Cerebellar nuclear complex (tissue), 1 donor: ENCODE measurements at places on chromosomes 6 and 20.

GRCh38 chr20:48190757-48191156 is 405.5 kb upstream of the SULF2 start:
- no peak for DNase-seq

DNA sequence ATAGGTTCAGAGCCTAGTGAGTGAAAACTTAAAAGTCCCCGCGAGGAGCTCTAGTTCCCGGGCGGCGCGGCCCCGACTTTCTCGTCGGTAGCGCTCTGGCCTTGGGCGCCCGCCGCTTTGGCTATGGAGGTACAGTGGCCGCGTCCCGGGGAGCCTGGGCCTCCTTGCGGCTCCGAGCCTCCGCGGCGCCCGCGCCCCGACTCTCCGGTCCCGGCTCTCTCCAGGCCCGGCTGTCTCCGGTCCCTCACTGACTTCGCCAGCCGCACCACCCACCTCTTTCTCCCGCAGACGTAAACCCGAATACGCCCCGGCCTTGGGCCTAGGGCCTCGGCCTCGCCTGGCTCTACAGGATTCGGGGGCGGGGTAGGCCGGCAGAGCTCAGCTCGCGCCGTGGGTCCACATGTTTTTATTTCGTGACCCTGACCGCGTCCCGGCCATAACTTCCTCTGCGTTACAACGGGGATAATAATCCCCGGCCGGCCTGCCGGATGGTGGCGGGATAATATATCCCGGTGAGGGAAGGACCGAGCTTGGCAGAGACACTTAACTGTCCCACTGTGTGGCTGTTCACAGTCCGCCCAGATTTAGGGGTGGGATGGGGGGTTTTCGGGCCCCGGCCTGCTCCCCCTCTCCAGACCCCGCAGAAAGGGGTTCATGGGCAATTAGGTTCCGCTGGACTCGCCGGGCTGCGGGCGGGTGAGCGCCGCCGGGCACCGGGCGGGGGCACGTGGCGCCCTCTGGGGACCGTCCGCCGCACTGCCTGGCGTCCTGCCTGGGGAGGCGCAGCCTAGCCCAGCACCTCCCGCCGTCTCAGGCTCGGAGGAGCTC is 10.0 kb upstream of the TBX18 start:
- no peak for DNase-seq

DNA sequence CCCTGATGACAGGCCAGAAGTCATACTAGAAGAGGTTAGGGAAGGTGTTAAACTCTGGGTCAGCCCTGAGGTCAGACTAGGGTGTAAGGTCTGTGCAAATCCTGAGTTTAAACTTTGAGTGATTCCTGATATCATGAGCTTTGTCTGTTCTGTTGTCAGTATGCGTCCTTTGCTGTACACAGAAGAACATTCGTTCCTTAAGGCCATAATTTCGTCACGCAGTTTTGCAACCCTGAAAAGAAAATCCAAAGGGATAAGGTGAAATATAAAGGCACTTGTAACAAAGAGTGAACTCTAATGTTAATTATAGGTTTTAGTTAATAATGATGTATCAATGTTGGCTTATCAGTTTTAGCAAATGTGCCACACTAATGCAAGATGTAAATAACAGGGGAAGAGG is 2.3 kb downstream of the DST start:
- no peak for DNase-seq

GRCh38 chr20:38165089-38165965 is at the start of gene TGM2:
TGM2 (minus strand) TSS chr20:38165270; CDS start chr20:38165198, 72 bp downstream.
- DNase-seq, result no peak

GRCh38 chr20:46635514-46636136 is 15.6 kb downstream of the SLC13A3 start:
- no peak for DNase-seq

- DNase-seq, result no peak
These were observed 391.9 kb downstream of the CD109 start for GRCh38 chr6:74087899-74088298.

- DNase-seq, result no peak
These were observed 201.6 kb upstream of the CDH4 start for GRCh38 chr20:61050336-61050890.

DNA sequence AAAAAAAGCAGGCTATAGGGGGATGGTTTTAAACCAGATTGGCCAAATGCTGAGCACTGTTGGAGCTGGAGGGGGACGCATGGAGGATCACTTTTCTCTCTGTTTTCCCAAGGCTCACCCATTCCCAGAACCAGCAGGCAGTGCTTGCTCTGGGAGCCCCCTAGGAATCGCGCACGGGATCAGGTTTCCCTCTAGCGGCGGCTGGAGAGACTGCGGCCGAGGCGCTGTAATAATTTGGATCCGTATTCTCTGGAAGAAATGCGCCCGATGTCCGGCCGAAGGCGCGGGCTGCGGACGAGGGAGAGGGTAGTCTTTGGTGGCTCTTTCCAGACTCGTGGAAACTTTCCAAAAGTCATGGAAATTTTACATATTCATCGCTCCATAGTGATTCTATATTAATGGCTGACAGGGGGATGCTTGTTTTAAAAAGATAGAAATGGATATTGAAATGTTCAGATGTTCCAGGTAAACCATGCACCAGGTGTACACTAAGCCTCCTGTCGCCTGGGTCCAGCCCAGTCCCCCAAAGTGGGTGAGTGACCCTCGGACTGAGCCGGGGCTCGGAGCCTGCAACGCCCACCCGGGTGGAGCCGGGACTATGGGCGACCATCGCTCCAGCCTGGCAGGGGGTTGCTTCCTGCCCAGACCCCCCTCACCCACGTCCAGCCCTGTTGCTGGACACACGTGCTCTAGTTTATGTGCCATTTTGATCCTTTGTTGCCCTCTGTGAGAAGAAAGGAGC is 78.7 kb upstream of the PHACTR3 start:
- no peak for DNase-seq

- no peak for DNase-seq
These were observed 580.0 kb downstream of the QKI start for GRCh38 chr6:163994566-163994965.

DNA sequence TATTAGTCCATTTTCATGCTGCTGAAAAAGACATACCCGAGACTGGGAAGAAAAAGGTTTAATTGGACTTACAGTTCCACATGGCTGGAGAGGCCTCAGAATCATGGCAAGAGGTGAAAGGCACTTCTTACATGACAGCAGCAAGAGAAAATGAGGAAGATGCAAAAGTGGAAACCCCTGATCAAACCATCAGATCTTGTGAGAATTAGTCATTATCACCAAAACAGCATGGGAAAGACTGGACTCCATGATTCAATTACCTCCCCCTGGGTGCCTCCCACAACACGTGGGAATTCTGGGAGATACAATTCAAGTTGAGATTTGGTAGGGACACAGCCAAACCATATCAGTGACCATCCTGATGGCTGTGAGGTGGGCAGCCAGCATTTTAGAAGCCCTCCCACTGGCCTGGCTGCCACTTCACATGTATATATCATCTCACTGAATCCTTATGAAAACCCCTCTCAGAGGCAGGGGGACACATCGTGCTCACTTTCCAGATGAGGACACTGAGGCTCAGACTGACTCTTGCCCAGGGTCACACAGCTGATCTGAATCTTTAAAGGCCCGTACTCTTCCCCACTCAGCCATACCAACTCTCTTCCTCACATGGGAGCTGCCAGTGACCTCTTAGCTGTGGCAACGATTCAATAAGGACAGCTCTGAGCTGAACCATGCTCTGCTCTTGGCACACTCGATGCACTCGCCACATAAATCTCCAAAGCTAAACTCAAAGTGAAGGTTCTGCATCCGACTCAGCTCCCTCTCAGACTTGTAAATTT is 25.7 kb downstream of the BMP7 start:
- DNase-seq, result no peak

DNA sequence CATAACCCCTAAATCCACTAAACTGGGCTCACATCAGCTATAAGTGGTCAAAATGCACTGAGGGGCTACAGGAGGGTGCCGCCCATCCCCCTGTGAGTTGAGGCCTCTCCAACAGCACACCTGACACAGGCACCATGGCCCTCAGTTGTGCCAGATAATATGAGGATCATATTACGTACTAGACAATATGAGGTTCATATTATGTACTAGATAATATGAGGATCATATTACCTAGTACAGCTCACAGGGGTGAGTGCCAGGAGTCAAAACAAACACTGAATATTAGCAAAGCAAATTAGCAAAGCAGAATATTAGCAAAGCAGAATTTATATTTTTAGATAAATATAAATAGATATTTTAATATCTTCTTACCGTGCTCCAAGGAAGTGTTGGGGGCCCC is 35.3 kb downstream of the CD24 start:
- no peak for DNase-seq

GRCh38 chr6:7489376-7489775 is 52.1 kb upstream of the DSP start:
- no peak for DNase-seq

DNA sequence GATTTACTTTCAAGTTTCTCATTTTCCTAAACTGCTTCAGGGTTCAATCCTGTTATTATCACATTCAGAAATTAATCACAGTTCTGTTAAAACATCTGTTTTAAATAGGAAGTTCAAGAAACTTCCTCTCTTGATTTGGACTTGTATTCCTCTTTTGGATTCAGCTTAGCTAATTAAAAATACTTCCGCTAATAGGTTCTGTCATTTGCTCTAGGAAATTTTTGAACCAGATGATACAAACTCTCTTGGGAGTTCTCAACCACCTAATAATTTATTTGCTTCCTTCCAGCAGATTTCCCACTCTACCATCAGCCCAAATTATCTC is 15.9 kb upstream of the TMEM30A start:
- DNase-seq, result no peak

DNA sequence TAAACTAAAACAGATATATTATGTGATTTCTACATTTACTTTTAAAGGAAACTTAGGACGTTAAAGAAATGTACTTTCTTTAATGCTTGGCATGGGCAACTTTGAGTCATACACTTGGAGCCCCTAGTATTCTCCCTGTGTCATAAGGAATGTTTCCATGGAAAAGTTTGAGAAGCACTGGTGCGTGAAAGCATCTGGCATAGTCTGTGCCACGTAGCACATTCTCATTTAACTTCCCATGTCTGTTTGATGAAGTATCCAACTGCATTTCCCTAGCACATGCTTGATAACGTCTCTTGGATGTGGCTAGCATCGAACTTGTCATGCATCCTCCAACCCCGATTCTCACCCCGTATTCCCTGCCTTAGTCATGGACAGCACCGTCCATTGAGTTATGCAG is 172.0 kb downstream of the TBC1D7 start:
- DNase-seq, result no peak

DNA sequence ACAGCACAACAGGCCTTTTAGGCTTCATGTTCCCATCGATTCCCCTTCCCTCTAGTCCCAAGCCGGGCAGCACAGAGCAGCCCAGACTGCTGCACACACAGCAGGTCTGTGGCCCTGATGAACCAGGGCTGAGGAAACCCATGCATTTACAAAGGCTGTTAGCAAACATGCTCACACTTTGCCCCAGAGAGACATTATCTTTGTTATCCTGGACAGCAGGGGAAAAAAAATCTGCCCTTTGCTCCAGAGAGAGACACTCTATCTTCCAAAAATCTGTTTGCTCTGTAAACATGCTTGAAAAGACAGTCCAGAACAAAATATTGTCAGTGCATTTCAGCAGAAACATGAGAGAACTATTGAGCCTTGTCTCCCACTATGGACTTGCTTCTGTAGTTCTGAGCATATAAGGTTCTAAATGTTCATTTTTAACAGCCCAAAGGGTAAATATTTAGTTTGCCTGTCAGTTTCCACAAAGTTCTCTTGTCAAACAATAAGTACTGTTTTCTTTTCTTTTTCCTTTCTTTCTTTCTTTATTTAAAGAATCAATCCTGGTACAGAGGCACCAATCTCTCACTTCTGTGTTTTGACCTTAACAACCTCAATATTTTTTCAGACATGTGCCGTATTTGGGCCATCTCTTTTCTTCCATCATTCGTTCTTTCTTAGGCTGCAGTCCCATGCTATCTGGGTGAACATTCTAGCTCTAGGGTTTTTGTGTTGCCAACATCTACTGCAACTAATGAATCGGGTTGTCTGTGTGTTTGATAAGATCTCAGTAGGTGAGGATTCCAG is 468.0 kb downstream of the EPM2A start:
- DNase-seq, result no peak

DNA sequence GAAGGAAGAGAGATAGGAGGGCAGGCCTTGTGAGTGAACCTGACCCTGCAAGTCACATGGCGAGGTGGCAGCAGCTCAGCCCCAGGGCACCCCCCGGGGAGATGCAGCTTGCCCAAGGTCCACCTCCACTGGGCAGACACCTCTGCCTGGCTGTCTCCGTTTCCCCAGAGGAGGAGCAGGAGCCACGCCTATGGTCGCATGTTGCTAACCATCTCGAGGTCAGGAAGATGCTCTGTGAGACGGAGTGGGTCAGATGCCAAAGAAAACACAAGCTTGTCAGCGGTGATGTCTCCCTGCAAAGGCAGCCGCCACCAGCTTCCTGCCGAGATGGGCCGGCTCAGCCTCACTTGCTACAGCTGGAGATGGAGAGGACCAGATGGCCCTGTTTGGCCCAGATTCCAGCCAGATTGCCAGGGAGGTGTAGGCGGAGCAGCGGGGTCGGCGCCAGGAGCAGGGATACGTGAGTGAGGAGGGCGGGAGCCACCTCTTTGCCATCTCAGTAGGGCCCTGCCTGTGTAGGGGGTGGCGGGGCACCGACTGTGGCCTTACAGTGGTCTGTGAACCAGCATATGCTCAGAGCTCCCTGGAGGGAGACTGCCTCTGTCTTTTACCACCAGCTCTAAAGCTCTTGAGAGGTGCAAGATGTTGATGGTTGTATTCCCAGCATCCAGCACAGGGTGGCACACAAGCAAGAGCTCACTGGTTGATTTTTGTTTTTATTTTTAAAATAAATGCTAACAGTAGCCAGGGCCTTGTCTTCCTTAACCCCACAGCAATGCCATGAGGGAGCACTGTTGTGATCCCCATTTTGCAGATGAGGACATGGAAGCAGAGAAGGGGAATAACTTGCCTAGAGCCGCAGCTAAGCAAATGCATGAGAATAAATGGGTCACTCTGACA is 42.9 kb upstream of the FAM83D start:
- peak; percentile 67 for DNase-seq

GRCh38 chr20:50192364-50193198 is 2.0 kb downstream of the CEBPB start:
- no peak for DNase-seq

DNA sequence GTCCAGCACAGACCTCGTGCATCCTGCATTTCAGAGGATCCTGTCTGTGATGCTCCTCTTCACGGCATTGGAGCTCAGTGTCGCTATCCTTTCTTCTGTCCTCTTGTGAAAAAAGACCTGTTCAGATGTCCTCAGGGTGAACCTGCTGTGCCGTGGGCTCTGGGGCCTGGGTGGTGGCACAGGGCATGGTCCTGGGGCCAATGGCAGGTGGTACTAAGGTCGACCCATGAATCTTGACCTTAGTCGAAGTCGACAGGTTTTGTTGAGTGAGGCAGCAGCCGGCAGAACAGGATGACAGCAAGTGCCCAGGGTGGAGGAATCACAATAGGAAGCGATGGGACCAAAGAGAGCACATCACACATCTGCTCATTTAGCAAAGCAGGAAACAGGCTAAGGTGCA is 22.0 kb upstream of the MAS1L start:
- DNase-seq, result no peak

DNA sequence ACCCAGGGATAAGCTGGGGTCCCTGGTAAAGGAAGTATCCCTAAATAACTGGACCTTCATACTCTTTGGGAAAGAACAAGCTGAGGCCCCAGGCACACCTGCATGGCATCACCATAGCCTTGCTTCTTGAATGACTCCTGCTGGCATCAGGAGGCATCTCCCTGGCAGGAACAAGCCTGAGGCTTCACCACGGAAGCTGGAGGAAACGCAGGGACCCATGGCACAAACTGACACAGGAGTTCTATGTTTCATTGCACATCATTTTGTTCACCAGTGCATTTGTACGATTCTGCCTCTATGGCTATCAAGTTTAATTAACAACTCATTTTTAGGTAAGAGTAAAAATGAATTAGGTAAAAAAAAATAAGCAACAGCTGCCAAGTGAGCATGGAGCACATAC is 619 bp upstream of the PDE7B start:
- DNase-seq, result no peak
